ENCODE measurements at places on chromosomes 13 and 19.

GRCh38 chr19:56087647-56088496 is 33.2 kb downstream of the ZNF787 start:
- DNase-seq, result no peak

GRCh38 chr13:30577401-30577852 is 40.3 kb upstream of the USPL1 start:
- peak; percentile 95 for DNase-seq

GRCh38 chr19:38606131-38606530 is 11.6 kb downstream of the MAP4K1 start:
- no peak for DNase-seq

GRCh38 chr19:56217039-56217949 is 15.2 kb downstream of the ZSCAN5C start:
- no peak for DNase-seq

DNA sequence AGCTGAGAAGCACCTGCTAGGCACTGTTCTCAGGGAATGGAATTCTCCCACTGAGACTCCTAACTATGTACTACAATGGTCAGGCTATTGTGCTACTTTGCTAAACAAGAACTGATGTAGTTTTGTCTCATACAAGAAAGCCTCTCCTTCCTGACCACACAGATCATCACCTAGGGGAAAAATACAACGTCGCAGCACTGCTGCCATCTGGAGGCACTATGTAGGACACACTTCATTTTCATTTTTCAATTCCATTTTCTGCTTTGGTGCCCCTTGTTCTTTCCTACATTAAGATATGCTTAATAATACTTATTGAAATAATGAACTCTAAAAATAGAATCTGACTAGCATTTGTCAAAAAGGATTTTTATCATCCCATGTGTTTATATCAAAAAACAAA is 21.1 kb downstream of the PROSER1 start:
- peak; percentile 13 for DNase-seq
